NAMALWA (cell line): ENCODE measurements at places on chromosomes 1 and 21.
A peak's percentile ranks its signal among the peaks of the same experiment; 100 is the strongest.

DNA sequence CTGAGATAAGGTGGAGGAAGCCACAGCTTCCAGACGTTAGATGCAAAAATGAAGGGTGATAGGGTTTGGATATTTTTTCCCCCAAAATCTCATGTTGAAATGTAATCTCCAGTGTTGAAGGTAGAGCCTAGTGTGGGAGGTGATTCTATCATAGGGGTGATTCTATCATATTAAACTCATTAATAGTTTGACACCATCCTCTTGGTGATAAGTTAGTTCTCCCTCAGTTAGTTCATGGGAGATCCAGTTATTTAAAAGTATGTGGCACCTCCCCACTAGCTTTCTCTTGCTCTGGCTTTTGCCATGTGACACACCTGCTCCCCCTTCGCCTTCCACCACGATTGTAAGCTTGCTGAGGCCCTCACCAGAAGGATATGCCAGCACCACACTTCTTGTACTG lies 8.3 kb upstream of the TBCE start:
- DNase-seq = no peak

DNA sequence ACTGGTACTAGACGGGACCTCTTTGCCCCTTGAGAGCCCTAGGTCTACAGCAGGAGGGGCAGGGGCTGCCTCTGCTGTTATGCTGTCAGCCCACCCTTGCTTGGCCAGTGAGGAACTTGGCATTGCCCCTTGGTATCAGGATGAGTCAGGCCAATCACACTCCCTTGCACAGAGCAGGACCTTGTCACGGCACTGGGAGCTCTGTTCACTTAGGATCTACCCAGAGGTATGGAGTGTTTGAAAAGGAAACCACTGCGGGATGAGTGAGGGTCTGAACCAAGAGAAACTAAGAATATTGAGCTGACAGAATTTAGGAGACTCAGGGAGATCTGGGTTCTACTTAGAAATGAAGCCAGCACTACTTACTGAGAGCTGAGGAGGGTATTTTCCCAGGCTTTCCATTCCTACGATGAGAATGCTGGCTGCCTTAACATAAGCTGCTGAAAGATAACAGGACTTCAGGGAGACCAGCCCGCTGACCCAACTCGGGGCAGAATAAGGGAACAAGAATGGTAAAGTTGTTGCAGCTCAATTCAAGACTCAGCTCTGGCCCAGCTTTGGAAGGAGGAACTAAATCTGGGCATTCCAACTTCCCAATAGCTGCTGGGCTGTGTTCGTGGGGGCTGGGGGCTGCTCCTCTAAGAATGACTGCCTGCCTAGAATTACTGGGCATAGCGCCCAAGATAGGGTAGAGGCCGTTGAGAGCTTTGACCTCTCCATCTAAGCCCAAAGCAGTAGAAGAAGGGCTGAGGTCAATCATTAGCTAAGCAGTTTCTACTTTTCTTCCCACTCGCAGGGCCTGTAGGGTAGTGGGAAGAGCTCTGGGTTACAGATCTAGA lies 1.5 kb downstream of the FABP3 start:
- DNase-seq = no peak

GRCh38 chr1:75092141-75092540 lies 42.0 kb upstream of the LHX8 start:
- no peak for DNase-seq

- DNase-seq = peak; percentile 23
Measured at GRCh38 chr1:220544901-220545303, 17.0 kb downstream of the MARK1 start.

DNA sequence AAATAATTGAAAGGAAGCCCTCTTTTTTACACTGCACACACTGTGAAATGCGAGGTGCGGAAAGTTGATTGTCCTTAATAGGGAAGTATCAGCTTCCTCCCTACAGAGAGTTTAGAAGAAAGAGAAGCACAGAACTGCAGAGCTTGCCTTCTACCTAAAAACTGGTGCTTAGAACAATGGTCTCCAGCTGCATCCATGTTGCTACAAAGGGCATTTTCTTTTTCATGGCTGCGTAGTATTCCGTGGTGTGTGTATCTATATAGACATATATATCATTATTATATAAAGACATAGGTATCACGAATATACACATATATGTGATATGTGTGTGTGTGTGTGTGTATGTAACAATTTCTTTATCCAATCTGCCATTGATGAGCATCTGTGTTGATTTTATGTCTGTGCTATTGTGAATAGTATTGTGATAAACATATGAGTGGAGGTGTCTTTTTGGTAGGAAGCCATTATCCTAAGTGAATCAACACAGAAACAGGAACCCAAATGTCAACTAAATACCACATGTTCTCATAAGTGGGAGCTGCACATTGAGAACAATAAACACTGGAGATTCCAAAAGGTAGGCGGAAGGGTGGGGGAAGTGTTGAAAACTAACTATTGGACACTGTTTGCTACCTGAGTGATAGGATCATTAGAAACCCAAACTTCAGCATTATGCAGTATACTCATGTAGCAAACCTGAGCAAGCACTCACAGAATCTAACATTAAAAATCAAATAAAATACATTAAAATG lies 290.0 kb upstream of the RUNX1 start:
- no peak for DNase-seq

GRCh38 chr1:217681806-217682205 lies 50.7 kb downstream of the SPATA17 start:
- DNase-seq = no peak

DNA sequence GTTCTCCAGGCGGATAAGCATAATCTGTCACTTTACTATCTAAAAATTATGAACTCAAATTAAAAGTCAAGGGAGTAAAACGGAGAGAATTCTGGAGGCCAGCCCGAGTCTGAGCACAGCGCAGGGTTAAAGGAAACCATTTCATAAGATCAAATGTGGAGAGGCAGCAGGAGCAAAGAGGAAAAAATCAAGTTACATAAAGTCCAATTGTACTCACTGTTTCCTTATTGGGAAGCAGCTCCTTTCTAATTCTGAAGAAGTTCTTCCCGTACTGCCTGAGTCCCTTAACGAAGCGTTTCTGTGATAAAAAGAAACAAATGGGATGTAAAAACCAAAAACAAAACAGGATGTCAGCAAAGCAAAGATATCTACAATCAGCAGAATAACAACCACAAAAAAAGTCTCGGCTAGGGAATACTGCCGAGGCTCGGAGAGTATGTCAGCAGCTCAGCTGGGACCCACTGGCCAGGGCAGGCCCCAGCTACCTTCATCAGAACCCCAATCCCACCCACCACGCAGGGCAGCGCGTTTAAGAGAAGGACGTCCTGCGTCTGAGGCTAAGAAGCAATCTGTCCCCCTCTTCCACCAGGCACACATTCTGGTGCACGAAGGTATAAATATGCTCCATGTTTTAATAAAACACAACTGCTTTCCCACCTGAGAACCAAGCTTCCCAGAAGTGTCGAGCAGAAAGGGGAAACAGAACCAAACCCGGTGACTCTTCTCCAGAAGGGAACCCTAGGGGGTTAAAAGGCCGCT lies 104.8 kb downstream of the SLC45A1 start:
- peak; percentile 48 for DNase-seq

DNA sequence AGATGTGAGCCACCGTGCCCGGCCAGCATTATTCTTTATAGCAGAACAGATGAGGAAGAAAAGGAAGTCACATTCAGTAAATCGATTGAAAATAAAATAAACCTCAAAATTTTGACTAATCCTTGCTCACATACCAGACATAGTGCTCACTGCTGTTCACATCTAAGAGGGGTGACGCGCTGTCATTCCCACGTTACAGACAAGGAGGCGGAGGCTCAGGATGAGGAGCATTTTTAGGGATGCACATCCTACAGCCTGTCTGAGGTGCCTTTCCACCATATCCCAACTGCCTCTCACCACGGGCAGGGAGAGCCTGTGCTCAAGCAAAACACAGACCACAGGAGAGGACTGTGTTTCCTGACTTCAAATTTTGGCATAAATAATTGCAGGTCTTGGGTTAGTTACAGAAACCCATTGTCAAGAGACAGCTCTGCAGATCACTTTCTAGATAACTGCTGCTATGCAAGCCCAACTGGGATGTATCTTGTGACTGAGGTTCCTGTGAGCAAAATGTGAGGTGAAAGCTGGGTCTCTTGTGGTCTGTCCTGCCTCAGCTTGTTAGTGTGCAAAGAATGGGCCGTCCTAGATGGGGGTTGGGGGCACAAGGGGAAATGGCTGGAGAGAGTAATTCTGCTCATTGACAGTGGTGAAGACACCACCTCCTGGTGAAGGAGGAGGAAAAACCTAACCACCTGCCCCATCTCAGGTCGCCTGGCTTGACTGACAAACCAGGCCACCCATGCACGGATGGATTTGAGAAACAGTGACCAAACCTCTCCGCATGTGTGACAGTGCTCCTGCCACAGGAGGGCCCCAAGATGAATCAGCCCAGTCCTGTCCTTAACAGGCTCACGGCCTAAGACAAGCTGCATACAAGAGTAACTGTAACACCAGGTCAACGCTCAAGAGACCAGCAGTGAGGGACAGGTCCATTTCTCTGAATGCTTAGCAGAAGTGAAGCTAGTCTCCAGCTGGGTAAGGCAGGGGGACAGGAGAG lies 8.2 kb downstream of the TNN start:
- peak; percentile 15 for DNase-seq

DNA sequence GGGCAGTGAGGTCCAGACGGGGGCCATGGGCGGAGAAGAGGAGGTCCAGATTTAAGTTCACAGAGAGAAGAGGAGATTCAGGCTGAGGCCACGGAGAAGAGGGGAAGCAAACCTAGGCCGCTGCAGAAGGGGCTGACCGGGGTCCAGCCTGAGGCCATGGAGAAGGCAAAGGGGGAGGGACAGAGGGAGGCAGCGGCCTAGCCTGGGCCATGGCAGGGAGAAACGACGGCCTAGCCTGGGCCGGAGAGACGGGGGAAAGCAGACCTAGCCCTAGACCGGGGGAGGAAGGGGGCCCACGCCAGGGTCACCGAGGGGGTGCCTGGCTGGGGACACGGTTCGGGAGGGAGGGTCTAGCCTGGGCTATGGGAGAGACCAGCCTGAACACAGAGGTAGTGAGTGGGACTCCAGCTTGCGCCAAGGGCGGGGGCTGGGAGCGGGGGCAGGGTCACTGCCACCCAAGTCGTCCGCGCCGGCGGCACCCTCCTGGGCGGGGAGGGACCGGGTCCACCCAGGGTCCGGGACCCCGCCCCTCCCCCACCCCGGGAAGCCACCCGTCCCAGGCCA lies 459 bp downstream of the CAPZB start:
- no peak for DNase-seq

DNA sequence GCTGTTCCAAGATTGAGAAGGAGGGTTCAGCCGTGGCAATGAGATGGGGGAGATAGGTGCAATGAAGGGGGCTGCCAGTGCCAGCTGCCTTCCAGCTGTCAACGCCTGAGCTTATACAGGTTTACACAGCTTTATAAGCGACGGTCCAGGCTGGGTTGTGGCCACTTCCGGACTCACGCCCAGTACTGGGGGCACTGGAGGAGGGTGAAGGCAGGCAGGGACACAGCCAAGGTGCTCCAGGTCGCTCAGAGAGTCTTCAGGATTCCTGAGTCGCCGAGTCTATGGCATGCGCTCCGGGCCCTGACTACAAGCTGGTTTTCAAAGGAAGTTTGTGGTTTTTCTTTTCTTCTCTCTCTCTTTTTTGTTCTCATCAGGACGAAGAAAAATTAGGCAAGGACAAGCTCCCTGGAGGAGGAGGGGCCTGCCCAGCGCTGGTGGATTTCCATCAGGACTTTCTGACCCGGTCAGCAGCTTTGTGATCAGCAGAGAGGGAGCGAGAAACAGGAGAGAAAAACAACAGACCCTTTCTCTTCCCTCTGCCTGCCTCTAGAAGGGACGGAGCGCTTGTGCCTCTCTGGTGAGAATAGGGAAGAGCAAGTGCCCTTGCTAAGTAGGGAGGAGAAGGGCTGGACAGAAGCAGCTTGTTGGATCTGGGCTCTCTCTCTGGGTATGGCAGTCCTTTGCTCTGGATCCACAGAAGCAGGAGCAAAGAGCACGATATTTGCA lies at the start of gene MINDY1:
Gene MINDY1, minus strand, starts transcription at position 576 of the 726 bp plus-strand sequence. CDS start 4,285 bp downstream, outside the sequence.
- DNase-seq = peak; percentile 81
